ENCODE measurements at places on chromosomes 3 and 15. TPM values are rescaled to one million over a fixed set of nuclear protein-coding genes. Genes with fewer than 3 reads are reported as not detected.

The CNTN4 gene
- 7.5 TPM for total RNA-seq

The MUSTN1 gene
- total RNA-seq, result 4.2 TPM

DNA sequence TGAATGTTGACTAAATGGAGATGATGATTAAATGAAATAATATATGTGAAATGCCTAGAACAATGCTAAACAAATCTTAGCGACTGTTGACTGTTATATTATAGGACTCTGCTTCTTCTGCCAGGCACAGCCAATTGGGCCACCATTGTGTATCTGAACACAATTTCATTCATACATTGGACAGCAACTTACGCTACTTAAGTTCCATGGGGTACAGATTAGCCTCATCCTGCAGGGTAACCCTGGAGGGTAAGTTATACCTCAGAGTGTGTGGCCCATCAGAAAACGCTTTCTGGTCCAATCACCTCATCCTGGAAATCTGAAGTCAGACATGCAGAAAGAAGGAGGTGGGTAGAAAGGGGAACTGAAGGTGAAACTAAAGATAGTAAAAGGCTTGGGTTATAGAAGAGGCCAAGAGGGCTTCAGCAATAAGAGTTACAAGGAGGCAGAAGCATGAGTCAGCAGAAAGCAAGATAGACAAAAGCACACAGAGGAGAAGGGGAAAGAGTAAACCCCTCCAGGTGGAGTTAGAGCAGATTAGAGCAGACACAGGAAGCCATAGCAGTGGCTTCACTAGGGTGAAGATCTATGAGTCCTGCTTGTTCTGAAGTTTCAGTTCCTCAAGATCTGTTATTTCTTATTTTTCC lies 119.3 kb upstream of the SLC24A5 start:
- H3K4me1 ChIP-seq, result peaks cover 6% of the 10 kb centered on the region
- no peaks in the 10 kb centered on the region for H3K36me3 ChIP-seq
- DNase-seq, result no peak
- no peaks in the 10 kb centered on the region for H3K27me3 ChIP-seq
- no peak overlapping the region for H3K27ac ChIP-seq
- no peak overlapping the region for H3K4me3 ChIP-seq

DNA sequence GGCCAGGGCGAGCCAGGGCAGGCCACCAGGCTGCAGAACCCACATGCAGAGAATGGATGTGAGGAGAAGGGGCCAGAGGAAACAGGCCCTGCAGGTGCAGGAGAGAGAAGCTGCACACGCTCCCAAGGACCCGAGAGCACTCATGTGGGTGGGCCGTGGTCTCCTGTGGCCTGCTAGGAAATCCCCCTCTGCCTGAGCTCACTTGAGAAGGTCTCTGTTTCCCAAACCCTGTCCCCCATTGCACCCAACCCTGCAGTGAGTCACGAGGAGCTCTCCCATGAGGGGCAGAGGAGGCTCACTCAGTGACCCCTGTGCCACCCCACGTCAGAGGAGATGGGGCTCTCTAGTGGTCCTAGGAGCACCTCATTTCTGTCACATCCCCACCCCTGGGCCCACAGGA lies 111.1 kb downstream of the KLF13 start:
- no peak overlapping the region for H3K27ac ChIP-seq
- H3K27me3 ChIP-seq, result no peaks in the 10 kb centered on the region
- DNase-seq, result no peak
- no peaks in the 10 kb centered on the region for H3K36me3 ChIP-seq
- H3K4me1 ChIP-seq, result peaks cover 23% of the 10 kb centered on the region

- peak overlapping the region; percentile 76 for H3K27ac ChIP-seq
- no peak for DNase-seq
- no peaks in the 10 kb centered on the region for H3K27me3 ChIP-seq
- H3K36me3 ChIP-seq, result no peaks in the 10 kb centered on the region
- H3K4me1 ChIP-seq, result peaks cover 33% of the 10 kb centered on the region
- H3K4me3 ChIP-seq, result no peak overlapping the region
These were observed 51.5 kb downstream of the C3orf20 start for GRCh38 chr3:14726441-14726780.

GRCh38 chr3:167051421-167051820 lies 328.7 kb downstream of the ZBBX start:
- H3K4me3 ChIP-seq, result no peak overlapping the region
- DNase-seq, result no peak
- no peaks in the 10 kb centered on the region for H3K36me3 ChIP-seq
- H3K27ac ChIP-seq, result no peak overlapping the region
- H3K27me3 ChIP-seq, result no peaks in the 10 kb centered on the region

GRCh38 chr15:29244123-29244522 lies 25.5 kb downstream of the NSMCE3 start:
- no peaks in the 10 kb centered on the region for H3K27me3 ChIP-seq
- H3K36me3 ChIP-seq, result no peaks in the 10 kb centered on the region
- no peak for DNase-seq
- H3K4me1 ChIP-seq, result no peaks in the 10 kb centered on the region
- H3K4me3 ChIP-seq, result no peak overlapping the region

GRCh38 chr15:35393398-35393797 lies 152.6 kb downstream of the DPH6 start:
- no peak overlapping the region for H3K4me3 ChIP-seq
- DNase-seq, result no peak
- no peaks in the 10 kb centered on the region for H3K36me3 ChIP-seq
- H3K27me3 ChIP-seq, result no peaks in the 10 kb centered on the region
- no peaks in the 10 kb centered on the region for H3K4me1 ChIP-seq
